Hematopoietic multipotent progenitor cell treated with erythropoietin and hydrocortisone succinate and interleukin-3 and kit ligand, for 6 days (in vitro differentiated cells): ENCODE measurements at places on chromosomes 3 and 15.
A peak's percentile ranks its signal among the peaks of the same experiment; 100 is the strongest.

DNA sequence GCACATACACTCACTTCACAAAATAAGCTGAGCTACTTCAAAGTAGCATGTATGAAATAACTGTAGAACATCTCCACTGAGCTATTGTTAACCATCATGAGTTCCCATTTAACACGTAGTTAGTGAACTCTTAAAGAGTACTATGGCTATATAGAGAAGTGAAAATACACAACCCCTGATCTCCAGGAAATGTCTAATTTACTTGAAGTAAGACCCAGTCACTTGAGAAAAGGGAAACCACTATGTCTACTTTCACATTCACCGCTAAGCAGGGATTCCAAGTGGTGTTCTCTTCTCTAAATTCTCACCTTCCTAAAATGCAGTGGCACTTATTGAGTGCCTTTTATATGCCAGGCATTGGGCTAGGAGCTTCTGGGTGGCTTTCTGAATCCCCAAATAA lies 35.0 kb upstream of the COLQ start:
- peak; percentile 16 for DNase-seq

DNA sequence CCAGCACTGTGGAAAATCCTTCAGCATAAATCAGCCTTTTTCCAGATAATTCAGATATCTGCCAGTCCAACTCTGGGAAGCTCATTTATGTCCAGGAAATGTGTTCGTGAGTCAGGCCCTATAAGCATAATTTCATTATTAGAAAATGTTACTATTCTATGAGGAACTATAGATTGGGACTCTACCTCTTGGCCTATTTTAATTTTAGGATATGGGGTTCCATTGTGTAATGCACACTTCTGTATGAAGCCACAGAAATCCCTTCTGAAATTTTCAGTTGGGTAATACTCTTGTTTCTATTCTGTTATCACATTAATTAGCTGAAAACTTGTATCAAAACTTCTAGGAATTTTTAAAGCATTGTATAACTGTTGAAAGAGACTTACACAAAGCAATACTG lies 43.9 kb upstream of the IL12A start:
- DNase-seq: no peak

DNA sequence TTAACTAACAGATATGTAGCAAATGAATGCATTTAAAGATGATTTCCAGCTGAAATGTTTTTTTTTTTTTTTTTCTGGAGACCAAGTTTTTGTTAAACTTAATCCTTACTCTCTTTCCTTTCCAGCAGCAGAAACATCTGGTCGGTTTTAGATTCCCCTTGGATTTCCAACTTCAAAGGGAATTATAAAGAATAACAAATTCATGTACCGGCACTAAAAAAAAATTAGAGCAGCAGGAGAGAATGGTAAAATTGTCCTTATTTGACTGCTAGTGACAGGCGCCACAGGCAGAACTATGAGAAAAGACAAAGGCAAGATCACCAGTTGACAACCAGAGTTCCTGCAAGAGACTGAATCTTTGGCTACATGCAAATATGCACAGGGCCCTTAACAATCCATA lies 393.3 kb downstream of the TIGIT start:
- DNase-seq: no peak

DNA sequence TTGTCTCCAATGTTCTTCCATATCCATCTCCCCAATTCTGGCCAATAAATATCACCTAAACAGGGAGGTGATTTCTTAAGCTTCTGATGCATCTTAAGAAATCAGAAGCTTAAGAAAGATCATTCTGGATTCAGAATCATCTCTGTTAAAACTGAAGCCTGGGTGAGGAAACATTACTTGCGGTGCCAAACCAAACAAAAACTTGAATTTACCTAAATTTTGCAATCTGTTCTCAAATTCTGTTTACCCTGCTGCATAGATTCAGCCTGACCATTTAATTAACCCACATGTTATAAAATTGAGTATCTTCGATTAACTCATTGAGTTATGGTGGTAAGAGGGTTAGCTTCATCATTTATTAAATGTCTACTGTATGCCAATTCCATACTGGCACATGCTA lies 204.4 kb upstream of the ZNF385D start:
- DNase-seq: no peak

- DNase-seq: no peak
Observed at GRCh38 chr3:109210501-109210900, 74.0 kb downstream of the C3orf85 start.

- peak; percentile 34 for DNase-seq
Observed at GRCh38 chr3:152402695-152403451, 134.1 kb downstream of the MBNL1 start.

GRCh38 chr3:160473221-160473620 lies 23.6 kb upstream of the TRIM59 start:
- DNase-seq: no peak

DNA sequence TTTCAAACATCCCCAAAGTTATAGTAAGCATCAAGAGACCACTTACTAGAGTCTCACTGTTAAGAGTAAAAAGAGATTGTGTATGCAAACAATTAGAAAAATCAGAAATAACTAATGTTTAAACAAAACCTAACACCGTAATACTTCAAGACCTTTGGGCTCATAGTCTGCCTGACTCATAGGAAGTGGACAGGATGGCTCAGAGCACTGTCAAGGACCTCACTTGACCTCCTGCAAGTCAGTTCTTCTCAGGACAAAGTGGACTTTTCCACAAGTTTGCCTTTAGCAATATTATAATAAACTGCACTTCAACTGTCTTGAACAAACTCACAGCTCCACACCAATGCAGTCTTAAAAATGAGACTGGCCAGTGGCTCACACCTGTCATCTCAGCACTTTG lies 34.8 kb downstream of the IL12A start:
- DNase-seq: no peak

DNA sequence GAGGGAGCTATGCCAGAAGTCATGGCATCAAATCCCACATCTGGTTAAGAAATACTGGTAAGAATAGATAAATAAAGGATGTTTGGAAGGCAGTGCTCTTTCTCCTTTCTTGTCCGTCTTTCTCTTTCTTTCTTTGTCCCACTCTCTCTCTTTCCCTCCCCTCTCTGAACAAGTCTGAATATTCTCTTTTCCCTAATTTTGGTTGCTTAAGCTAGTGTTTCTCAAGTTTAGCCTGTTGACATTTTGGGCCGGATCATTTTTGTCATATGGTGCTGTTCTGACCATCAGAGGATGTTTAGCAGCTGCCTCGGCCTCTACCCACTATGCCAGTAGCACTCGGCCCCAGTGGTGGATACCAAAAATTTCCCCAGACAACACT lies 405.3 kb upstream of the C2CD4B start:
- DNase-seq: no peak

- DNase-seq: peak; percentile 10
Observed at GRCh38 chr15:51334011-51334451, 4.4 kb downstream of the CYP19A1 start.

GRCh38 chr3:53498806-53499641 lies 4.6 kb downstream of the CACNA1D start:
- no peak for DNase-seq

GRCh38 chr3:48507256-48508061 lies 3.5 kb upstream of the SHISA5 start:
- DNase-seq: peak; percentile 91

GRCh38 chr3:43409506-43409905 lies 123.2 kb downstream of the SNRK start:
- DNase-seq: no peak

DNA sequence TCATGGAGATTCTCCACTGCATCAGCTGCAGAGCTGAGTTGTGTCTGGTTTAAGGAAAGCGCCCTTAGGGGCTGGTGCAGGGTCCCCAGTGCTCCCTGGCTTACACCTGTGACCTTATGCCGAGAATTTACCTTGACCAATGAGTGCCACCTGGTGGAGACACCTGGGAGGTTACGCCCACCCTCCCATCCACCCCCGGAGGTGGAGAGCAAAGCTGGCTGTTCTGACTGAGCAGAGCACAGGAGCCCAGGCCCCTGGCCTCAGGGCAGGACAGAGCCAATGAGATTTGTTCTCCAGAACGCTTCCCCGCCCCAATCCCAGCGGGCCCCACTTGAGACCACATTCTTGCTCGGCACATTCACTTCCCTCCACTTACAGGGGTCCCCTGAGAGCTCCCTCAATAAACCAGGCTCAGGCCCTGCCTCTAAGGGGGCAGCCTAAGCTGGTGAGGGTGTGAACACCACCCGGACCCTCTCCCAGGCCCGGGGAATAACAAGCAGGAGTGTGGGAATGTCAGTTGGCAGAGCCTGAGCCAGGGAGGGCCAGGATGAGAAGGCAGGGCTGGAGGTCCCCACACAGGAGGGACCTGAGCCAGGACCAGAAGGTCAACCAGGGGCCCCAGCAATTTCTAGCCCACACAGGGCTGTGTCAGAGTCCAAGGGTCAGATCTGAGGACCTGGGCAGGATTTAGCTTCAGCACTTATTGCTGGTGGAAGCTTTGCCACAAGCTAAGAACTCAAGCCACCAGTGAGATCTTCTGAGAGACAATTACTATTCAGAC lies 117.1 kb downstream of the TPRA1 start:
- DNase-seq: no peak

DNA sequence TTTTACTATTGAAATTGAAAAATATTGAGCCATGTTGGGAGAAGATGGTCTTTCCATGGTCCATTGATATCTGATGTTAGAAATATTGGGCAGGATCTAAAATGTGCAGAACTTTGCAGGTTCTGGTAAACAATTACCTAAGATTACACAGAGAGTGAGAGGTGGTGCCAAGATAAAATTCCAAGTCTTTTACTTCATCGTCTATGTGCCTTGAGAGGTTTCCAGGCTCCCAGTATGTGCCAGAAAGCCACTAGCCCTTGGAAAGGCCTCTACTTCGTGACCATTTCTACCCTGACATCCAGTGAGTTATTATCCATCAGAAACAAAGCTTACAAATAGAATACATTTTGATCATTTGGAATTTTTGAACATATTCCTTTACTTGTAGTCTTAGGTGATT lies 27.6 kb downstream of the CD200 start:
- DNase-seq: no peak

GRCh38 chr3:119945291-119945690 lies 149.0 kb downstream of the GSK3B start:
- DNase-seq: peak; percentile 83

GRCh38 chr3:121836481-121836880 lies 1.5 kb downstream of the EAF2 start:
- peak; percentile 76 for DNase-seq

- peak; percentile 44 for DNase-seq
Observed at GRCh38 chr3:98732286-98733052, 30.7 kb upstream of the ST3GAL6 start.

GRCh38 chr3:144263706-144264105 lies 292.1 kb downstream of the DIPK2A start:
- DNase-seq: no peak

DNA sequence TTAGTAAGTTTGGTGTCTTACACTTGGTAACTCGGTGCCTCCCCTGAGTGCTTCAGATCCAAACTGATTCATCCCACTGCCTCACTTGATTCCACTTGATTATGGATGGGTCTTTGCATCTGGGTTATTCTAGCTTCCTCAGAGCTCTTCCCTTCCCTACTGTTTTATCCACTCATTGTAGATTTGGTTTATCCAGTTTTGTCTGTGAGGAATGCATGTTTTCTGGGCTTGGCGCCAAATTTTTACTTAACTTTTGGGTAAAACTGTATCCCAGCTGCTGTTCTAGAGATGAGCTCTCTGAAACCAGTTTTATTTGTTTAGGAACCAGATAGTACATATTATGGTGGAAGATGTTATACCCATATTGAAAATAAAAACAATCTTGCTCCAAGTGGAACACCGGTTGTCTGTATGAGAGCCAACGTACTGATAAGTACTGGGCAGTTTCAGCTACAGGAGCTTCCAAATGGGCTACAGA lies 20.9 kb downstream of the RAD54L2 start:
- peak; percentile 29 for DNase-seq

GRCh38 chr15:32819448-32819847 lies 101.6 kb downstream of the GREM1 start:
- DNase-seq: no peak

DNA sequence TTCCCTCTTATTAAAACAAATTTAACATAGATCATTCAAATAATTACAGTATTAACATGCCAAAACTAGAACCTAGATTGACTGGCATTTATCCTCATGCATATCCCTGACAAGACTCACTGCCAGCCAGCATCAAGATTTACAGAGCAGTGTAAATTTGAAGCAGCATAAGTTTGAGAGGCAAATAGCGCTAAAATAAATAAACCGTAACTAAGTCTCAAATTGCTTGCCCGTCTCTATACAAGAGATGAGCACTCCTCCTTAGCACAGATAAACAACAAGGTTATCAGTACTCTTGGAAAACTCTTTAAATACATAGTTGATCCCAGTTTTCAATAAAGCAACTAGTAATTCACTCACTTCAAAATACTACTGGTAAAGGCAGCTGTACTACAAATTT lies 29.6 kb downstream of the MSL2 start:
- DNase-seq: no peak

- DNase-seq: no peak
Observed at GRCh38 chr3:126413693-126414080, 19.0 kb downstream of the CFAP100 start.

DNA sequence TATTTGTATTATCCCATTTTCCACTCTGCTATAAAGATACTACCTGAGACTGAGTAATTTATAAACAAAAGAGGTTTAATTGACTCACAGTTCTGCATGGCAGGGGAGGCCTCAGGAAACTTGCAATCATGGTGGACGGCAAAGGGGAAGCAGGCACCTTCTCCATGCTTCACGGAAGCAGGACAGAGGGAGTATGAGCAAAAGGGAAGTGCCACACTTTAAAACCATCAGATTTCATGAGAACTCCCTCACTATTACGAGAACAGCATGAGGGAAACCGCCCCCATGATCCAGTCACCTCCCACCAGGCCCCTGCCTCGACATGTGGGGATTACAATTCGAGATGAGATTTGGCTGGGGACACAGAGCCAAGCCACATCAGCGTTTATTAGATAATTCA lies 172.8 kb downstream of the NR2F2 start:
- no peak for DNase-seq

GRCh38 chr3:57068437-57069089 lies 8.1 kb downstream of the SPATA12 start:
- DNase-seq: peak; percentile 79

- DNase-seq: no peak
Observed at GRCh38 chr3:152916753-152917279, 81.9 kb downstream of the P2RY1 start.

GRCh38 chr3:55673764-55674163 lies 186.7 kb upstream of the WNT5A start:
- no peak for DNase-seq

- no peak for DNase-seq
Observed at GRCh38 chr3:188125076-188125475, 28.9 kb upstream of the LPP start.

DNA sequence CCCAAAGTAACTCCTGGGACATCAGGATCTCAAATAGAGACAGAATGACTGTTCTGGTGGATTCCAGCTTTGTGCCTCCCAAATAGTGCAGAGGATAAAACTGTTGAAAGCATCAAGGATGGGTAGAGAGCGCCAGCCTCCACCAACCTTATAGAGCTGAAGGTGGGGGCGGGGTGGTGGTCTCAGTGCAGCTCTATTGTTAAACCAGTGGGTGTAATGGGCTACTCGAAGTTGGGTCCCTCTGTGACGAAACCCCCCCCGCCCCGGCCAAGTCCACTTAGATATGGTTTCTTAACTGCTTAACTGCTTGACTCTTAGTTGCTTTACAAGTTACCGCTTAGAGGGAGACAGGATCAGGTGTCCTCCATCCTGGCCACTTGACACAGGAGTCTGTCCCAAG lies 22.7 kb downstream of the DHX30 start:
- DNase-seq: peak; percentile 20
